ENCODE measurements at places on chromosomes 4 and X.

- DNase-seq = no peak
These were observed 93.8 kb downstream of the SLC2A9 start for GRCh38 chr4:9927341-9928007.

DNA sequence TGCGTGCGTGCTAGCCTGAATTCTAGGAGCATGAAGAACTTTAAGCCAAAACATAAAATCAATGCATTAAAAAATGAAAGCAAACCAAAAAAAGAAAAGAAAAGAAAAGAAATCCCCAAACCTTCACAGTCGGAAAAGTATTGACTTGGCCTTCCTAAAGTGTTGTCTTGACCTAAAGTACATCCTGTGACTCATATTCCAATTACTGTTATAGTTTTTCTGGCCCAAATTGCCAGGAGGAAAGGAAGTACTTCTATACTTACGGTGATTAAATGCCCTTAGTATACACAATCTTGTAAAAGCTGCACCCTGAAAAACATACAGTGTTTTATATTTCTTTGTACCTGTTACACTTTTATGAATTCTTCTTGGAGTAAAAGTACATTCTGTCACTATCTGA lies 512.8 kb downstream of the ANKRD50 start:
- DNase-seq = peak; percentile 55

GRCh38 chrX:11151799-11152559 lies 40.8 kb downstream of the HCCS start:
- no peak for DNase-seq

- DNase-seq = no peak
These were observed 57.7 kb downstream of the PCGF3 start for GRCh38 chr4:763191-763810.

DNA sequence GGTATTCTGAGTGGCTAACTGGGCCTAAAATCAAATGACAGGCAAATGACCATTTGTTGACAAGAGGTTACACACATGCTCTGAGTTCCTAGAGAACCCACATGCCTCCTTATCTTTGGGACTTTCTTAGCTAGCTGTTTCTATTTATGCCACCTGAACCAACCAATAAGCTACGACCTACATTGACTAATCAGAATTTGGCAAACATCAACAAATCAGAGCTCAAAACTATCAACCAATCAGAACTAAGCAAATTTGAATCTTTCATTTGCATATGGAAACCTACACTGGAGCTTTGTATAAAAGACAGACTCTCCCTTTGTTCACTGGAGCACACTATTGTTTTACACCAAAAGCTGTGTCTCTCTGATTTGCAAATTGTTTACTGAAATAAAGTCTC lies 192.0 kb downstream of the CXXC4 start:
- no peak for DNase-seq

DNA sequence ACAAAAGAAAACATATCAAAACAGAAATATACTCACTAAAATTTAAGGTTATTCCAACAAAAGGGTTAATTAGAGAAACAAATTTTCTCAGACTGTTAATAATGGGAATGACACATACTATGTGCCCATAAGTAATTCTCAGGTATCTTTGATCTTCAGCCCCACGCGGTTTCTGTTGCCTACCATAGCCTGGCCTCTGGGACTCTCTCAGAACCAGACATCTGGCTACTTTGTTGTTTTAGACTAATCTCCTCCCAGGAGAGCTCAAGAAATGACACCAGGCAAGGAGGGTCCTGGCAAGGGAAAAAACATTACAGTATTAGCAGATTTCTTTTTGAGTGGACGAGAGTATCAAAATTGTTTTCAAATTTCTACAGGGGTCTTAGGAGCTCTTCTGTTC lies 43.7 kb downstream of the SLC10A7 start:
- DNase-seq = no peak

DNA sequence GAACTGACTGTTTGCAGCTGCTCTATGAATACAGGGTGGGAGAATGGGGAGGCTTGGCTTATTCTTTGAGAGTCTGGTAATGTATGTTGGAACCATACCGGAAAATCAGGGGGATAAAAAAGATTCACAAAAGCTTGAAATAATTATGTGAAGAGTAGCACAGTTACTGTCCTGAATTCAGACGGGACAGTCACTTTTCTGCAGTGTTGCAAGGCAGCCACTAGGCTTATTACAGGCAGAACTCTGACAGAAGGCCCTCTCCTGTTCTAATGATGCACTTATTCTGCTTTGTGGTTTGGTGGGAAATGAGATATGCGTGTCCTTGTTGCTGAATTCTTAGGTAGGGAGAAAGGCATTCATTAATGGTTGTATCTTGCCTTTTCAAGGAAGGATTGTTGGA lies 37.2 kb downstream of the GUCY1B1 start:
- DNase-seq = peak; percentile 65

GRCh38 chr4:128519163-128519830 lies 231.7 kb upstream of the PGRMC2 start:
- peak; percentile 55 for DNase-seq

GRCh38 chr4:34187056-34187455 lies 2057.3 kb downstream of the ARAP2 start:
- no peak for DNase-seq

DNA sequence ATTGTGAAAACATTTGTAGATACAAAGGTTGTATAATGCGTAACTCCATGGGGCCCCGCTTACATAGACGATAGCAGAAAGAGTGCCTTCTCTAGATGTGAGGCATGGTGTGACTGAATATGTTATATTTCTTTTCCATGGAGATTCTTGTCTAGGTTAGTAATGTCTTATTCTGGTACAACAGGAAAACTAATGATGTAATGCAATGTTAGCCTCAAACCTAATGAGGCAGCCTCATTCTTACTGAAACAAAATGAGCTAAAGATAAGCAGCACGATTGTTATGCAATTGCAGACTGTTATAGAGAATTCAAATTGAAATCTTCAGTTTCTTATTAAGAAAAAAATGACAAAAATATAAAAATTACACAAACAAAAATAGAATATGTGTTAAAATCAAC lies 171.1 kb upstream of the ANKRD50 start:
- no peak for DNase-seq

DNA sequence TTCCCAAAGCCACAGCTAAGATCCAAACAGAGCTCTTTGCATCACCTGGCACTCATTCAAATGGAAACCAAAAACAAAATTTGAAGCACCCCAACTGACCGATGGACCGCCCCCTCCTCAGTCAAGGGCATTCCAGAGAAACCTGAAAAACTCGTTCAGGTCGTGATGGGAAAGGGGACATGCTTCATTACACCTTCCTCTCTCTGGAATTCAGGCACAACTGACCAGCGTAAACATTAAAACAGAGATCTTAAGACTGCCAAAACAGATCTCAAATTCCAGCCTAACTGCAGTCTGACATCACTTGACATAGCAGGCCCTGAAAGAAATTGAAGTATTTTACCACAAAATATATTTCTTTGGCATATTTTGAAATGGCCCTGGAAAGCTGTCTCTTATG lies 28.5 kb downstream of the PTTG2 start:
- DNase-seq = no peak

- DNase-seq = no peak
These were observed 2.4 kb upstream of the FGB start for GRCh38 chr4:154560419-154560801.

GRCh38 chr4:18630218-18631110 lies 608.9 kb upstream of the LCORL start:
- DNase-seq = no peak

- DNase-seq = no peak
These were observed 30.1 kb upstream of the MXD4 start for GRCh38 chr4:2291705-2292645.

GRCh38 chr4:154577324-154577723 lies 13.2 kb downstream of the FGA start:
- no peak for DNase-seq

DNA sequence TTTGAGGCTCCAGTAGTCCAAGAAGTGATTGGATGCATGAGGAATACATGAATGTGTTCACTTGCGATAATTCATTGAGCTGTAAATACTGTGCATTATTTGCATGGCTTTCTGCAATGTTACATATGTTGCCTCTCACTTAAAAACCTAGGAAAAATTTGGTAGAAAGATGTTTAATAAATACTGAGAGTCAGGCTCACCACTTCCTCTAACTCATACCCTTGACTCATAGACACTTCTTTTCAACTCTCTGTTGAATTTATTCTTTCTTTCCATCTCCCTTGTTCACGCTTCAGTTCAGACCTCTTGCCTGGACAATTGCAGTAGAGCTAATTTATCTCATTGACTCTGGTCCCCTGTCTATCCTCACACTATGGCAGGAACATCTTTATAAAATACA lies 35.8 kb upstream of the LEF1 start:
- peak; percentile 7 for DNase-seq

DNA sequence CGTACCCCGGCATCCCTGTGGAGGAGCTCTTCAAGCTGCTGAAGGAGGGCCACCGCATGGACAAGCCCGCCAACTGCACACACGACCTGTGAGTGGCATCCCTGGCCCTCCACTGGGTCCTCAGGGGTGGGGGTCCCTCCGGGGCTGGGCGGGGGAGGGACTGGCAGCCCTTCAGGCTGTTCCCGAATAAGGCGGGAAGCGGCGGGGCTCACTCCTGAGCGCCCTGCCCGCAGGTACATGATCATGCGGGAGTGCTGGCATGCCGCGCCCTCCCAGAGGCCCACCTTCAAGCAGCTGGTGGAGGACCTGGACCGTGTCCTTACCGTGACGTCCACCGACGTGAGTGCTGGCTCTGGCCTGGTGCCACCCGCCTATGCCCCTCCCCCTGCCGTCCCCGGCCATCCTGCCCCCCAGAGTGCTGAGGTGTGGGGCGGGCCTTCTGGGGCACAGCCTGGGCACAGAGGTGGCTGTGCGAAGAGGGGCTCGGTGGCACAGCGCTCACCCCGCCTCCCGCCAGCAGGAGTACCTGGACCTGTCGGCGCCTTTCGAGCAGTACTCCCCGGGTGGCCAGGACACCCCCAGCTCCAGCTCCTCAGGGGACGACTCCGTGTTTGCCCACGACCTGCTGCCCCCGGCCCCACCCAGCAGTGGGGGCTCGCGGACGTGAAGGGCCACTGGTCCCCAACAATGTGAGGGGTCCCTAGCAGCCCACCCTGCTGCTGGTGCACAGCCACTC lies 13.7 kb downstream of the FGFR3 start:
- no peak for DNase-seq

- no peak for DNase-seq
These were observed 34.3 kb downstream of the NYX start for GRCh38 chrX:41481264-41482109.
